ENCODE measurements at places on chromosomes 2 and 18.

DNA sequence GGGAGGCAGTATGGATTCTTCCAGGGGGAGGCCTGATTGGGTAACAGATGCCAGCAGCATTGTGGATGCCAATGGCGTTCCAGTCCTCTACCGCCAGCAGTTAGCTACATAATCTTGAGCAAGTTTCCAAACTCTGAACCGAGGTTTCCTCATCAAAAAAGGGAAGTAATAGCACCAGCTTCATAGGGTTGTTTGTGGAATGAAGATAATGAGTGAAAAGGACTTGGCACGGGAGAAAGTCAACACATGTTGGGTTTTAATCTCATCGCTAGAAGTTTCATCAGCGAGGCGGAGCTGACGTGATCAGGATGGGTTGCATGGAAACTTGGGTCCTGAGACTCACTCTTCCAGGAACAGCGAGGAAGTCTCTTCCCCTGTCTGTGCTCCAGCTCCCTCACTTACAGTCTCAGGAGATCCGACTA lies 266.7 kb downstream of the SH3BP4 start:
- no peak for DNase-seq

- no peak for DNase-seq
Observed at GRCh38 chr2:168945508-168945907, 44.4 kb downstream of the G6PC2 start.

GRCh38 chr2:176683618-176684111 lies 414.4 kb downstream of the MTX2 start:
- DNase-seq: no peak

GRCh38 chr18:11810379-11810778 lies 40.8 kb upstream of the CHMP1B start:
- no peak for DNase-seq

DNA sequence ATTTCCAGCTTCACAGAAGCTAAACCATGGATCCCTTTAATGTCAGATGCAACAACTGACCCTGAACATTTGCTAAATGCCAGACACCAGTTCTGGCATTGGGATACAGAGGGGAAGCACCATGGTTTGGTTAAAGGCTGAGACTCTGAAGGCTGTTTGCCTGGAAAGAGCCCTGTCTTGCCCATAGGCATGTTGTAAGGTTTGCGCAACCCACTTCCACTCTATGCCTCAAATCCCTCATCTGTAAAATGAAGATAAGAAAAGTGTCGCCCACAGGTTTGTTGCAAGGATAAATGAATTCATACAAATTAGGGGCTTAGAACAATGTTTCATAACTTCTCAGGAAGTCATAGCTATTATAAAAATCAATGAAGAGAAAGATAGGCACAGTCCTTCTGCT lies 380.9 kb upstream of the GYPC start:
- no peak for DNase-seq

DNA sequence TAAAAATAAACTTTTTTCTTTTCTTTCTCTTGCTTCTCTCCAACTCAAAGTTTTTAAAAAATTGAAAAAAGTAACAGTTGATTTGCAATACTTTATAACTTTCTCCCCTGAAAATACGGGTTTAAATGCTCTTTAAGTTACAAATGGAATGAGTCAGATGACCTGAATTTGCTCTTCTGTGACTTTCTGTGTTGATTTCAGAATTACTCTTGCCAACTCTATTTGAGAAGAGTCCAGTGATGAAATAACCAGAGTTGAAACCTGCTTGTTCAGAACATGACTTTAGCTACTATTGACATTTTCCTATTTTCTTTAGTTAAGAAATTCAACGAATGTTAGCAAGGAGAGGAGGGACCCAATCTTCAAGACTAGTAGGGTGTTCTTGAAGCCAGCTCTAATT lies 146.1 kb upstream of the ZSWIM2 start:
- DNase-seq: no peak
